Left ventricle myocardium inferior (tissue), 1 donor: ENCODE measurements at places on chromosomes 6 and 20. TPM values are rescaled to one million over a fixed set of nuclear protein-coding genes. Genes with fewer than 3 reads are reported as not detected.

PET117 gene
- 9.1 TPM for total RNA-seq

DNA sequence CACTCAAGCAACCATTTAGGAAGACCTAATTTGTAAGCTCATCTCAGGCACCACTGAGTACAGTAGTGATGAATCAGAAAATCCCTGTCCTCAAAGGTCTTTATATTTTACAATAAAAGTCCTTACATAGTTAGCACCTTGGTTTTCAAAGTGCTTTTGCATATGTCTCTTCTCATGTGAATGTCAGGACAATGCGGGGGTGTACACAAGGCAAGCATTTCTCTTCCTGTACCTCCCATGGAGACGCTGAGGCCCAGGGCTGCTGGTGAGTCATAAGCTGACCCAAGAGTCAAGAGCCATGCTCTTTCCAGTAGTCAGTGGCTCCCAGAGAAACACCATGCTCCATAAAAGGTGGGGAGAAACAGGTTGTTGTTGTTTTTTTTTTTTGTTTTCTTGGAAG is 174.0 kb downstream of the GJA10 start:
- DNase-seq, result no peak
- no peak overlapping the region for H3K4me3 ChIP-seq
- no peaks in the 10 kb centered on the region for H3K36me3 ChIP-seq
- H3K4me1 ChIP-seq, result peaks cover 10% of the 10 kb centered on the region
- H3K27ac ChIP-seq, result no peak overlapping the region

DNA sequence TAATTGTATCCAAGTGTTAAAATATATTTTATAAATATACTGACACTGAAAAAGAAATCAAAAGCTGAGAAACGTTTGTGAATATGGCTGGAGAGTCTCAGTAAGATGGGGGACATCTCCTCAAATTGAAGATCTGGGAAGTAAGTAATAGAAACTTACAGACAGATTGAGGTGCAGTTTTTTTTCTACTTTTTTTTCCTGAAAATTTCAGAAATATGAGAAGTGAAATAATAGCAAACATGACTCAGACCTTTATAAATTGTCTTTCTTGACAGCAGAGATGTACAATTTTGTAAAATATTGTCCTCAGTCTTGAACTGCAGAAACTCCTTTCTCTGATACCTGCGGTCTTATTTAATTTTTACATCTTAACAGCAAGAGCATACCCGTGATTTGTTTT is 347.1 kb downstream of the UTRN start:
- no peak for DNase-seq
- no peak overlapping the region for H3K27ac ChIP-seq
- peaks cover 4% of the 10 kb centered on the region for H3K4me1 ChIP-seq
- H3K27me3 ChIP-seq, result no peaks in the 10 kb centered on the region
- H3K4me3 ChIP-seq, result no peak overlapping the region
- no peaks in the 10 kb centered on the region for H3K36me3 ChIP-seq

DNA sequence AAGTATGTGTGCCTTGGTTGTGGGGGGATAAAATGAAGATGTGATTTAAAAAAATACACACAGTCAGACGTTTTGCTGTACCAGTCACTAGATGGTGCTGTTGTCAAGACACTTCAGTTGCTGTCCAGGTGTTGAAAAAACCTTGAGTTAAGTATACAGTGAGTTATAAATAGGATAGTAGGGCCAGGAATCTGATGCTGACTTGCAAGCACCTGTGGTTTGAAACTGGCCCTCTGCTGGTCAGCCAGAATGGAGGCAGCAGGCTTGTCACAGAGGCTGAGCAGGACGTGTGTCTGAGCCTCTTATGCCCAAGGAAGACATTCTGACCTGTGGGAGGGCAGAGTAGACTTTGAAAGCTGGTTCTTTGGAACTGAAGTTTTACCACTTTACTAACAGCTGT is 27.8 kb downstream of the RNF8 start:
- no peak for DNase-seq
- H3K36me3 ChIP-seq, result peaks cover 78% of the 10 kb centered on the region
- no peak overlapping the region for H3K27ac ChIP-seq
- no peaks in the 10 kb centered on the region for H3K4me1 ChIP-seq
- H3K27me3 ChIP-seq, result no peaks in the 10 kb centered on the region

GRCh38 chr20:52945862-52946522 is 26.2 kb upstream of the TSHZ2 start:
- DNase-seq, result no peak
- H3K4me3 ChIP-seq, result no peak overlapping the region
- H3K36me3 ChIP-seq, result no peaks in the 10 kb centered on the region

GRCh38 chr6:42522036-42522435 is 41.8 kb upstream of the UBR2 start:
- no peak overlapping the region for H3K4me3 ChIP-seq
- no peak overlapping the region for H3K27ac ChIP-seq
- DNase-seq, result no peak
- H3K36me3 ChIP-seq, result no peaks in the 10 kb centered on the region
- H3K4me1 ChIP-seq, result no peaks in the 10 kb centered on the region
- no peaks in the 10 kb centered on the region for H3K27me3 ChIP-seq

DNA sequence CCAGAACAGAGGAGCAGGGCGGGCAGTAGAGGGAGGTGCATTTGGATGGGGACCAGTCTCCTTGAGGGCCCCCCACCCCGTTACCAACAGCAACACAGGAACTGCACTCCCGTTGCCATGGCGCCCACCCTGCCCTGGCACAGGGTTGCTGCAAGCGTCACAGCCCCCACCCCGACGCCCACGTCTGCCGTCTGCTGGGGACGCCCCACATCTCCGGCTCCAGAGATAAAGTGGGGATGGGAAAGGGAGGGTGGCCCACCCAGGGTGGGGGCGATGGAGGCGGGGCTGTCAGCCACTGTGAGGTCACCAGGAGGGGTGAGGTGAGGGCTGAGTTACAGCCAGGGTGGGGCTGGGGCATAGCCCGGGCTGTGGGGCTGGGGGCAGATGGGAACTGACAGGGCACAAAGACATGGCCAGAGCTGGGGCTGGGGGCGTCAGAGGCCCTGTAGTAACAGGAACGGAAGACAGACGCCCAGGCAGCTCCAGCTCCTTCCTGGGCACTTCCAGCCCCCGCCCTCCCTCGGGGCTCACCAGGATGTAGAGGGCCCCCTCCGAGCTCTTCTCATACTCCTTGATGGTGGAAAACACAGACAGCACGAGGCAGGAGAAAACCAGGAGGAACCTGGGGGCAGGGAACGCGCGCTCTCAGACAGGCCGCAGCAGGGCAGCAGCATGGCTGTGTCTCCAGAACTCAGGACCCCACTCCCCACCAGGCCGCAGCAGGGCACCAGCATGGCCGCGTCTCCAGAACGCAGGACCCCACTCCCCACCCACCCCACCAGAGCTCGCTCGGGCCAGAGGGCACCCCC is 26.0 kb downstream of the KCNQ2 start:
- H3K36me3 ChIP-seq, result no peaks in the 10 kb centered on the region
- no peak overlapping the region for H3K27ac ChIP-seq

- H3K27me3 ChIP-seq, result no peaks in the 10 kb centered on the region
- H3K36me3 ChIP-seq, result peaks cover 17% of the 10 kb centered on the region
- H3K4me1 ChIP-seq, result peaks cover 6% of the 10 kb centered on the region
- no peak overlapping the region for H3K4me3 ChIP-seq
- H3K27ac ChIP-seq, result no peak overlapping the region
- DNase-seq, result peak; percentile 69
Observed at GRCh38 chr20:354298-354977, 7.5 kb downstream of the NRSN2 start.

DNA sequence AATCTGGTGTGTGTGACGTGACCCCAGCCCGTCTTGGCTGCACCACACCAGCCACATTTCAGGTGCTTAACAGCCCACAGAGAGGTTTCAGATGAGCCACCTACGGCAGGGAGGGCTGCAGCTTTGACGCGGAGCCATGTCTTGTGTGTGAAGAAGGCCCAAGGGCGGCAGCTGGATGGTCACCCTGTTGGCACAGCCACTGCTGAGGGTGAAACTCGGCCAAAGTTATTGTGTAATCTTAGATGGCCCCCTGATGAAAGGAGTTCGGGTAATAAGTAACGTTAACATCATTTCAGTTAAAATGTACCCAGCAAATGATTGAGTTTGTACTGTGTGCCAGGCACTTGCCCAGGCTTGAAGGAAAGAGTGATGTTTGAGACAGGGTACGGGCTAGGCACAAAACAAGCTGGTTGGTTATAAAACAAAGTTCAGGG is 97.2 kb downstream of the SSR1 start:
- peak overlapping the region; percentile 82 for H3K27ac ChIP-seq
- no peak for DNase-seq
- no peaks in the 10 kb centered on the region for H3K27me3 ChIP-seq
- peaks cover 73% of the 10 kb centered on the region for H3K4me1 ChIP-seq
- peaks cover 51% of the 10 kb centered on the region for H3K36me3 ChIP-seq
- H3K4me3 ChIP-seq, result no peak overlapping the region

DNA sequence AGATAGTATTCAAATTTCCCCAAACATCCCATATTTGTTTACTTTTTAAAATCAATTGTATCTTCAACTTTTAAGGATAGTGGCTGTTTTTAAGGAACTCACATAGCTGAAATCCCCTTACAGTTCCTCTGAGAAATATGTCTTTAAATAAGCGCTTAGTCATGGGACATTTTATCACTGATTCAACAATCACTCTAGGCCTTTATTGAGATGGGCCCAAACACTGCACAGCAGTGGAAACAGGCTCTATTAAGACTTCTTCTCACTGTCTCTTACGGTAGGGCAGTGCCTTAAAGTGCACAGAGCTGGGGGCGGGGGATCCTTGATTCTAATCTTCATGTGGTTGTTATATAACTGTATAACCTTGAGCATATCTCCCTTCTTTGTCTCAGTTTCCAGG is 59.8 kb upstream of the RREB1 start:
- no peaks in the 10 kb centered on the region for H3K36me3 ChIP-seq
- H3K27ac ChIP-seq, result peak overlapping the region; percentile 14
- H3K4me3 ChIP-seq, result no peak overlapping the region

DNA sequence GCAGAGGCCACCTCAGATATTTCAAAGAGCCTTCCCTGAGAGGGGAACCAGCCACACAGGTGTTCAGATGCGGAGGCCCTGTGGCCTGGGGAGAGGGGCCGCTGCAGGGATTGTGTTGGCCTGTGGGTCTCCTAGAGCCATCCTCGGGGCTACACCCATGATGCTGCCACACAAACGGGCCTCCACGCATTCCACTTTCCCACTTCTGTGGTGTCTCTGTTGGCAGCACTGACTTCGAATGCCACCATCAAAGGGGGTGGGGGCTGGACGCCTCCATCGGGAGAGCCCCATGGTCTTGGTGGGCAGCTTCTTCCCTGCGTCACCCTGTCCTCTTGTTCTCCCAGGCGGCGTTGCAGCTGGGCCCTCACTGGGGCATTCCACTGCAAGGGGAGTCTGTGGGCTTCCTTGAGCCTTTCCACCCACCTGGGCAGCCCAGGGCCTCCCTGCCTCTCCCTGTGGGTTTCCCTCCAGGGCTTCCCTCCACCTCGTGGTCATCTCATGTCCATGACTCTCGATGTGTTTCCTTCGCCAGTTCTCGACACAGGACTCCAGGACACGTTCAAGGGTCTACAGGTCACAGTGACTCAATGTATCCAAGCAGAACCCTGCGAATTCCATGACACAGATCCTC is 145.5 kb downstream of the ERMARD start:
- no peaks in the 10 kb centered on the region for H3K27me3 ChIP-seq
- no peak for DNase-seq
- H3K4me1 ChIP-seq, result peaks cover 7% of the 10 kb centered on the region
